ENCODE measurements at places on chromosomes 7 and 10.

GRCh38 chr10:79929409-79929904, 19.4 kb downstream of the SFTPD start:
- peak; percentile 86 for DNase-seq

GRCh38 chr7:47091141-47091540, 490.8 kb downstream of the TNS3 start:
- DNase-seq = no peak

- DNase-seq = peak; percentile 64
These were observed 1.0 kb upstream of the CBLL1 start for GRCh38 chr7:107742678-107743566.

DNA sequence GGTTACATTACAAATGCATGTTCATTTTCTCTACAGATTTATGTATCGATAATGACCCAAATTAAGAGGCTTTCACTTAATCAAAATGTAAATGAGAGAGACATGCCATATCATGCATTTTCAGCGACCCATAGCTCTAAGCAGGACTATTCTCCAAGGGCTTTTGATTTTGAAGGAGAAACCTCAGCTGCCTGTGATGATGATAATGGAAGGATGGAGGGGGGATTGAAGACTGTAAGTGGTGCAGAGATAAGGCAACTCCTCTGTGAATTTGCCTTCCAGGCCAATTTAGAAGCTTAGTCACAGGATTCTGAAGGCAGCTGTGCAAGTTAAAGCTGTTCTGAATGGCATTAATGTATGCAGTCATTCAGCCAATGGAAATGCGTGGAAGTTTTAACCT, 8.3 kb downstream of the VSTM2A start:
- no peak for DNase-seq

GRCh38 chr10:95451150-95451549, 110.0 kb downstream of the SORBS1 start:
- no peak for DNase-seq

DNA sequence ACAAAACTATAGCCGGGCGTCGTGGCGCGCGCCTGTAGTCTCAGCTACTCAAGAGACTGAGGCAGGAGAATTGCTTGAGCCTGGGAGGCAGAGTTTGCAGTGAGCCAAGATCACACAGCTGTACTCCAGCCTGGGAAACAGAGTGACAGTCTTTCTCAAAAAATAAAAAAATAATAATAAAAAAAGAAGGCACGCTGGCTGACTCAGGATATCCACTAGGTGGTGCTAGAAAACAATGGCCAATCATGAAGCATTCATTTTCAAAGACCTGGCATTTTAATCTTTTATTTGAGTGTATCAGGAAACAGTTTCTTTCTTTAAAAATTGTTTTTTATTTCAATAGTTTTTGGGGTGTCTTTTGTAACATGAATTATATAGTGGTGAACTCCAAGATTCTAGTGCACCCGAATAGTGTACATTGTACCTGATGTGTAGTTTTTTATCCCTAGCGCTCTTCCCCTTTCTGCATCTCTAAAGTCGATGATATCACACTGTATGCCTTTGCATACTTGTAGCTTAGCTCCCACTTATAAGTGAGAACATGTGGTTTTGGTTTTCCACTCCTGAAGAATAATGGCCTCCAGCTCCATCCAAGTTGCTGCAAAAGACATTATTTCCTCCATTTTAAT, 88.6 kb downstream of the LYZL1 start:
- DNase-seq = no peak

DNA sequence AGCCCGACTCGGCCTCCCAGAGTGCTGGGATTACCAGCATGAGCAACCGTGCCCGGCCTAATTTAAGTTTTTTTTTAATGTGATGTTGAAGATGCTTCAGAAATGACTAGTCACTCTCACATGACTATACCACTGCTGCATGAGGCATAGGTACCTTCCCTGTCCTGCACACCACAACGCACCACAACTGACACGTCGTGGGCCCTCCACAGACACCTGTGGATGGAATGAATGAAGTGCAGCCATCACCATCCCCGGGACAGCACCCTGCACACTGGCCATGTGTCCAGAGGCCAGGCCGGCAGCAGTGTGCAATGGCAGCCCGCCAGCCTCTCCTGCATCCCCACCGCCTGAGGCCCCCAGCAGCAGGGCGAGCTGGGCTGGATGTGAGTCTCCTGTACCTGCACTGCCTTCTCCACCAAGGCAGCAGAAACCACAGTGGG, 55.1 kb downstream of the VOPP1 start:
- DNase-seq = peak; percentile 65

GRCh38 chr7:151308256-151308655, 33.4 kb upstream of the NUB1 start:
- no peak for DNase-seq

DNA sequence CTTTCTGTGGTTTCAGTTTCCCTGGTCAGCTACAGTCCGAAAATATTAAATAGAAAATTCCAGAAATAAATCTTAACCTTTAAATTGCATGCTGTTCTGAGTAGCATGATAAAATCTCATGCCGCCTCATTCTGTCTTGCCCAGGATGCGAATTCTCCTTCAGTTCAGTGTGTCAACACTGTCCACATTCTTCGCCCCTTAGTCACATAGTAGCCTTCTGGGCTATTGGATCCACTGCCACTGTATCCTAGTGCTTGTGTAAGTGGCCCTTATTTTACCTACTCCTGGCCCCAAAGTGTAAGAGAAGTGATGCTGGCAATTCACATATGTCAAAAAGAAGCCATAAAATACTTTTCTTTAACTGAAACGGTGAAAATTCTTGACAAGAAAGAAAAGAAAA, 129.6 kb downstream of the ZWINT start:
- DNase-seq = no peak

DNA sequence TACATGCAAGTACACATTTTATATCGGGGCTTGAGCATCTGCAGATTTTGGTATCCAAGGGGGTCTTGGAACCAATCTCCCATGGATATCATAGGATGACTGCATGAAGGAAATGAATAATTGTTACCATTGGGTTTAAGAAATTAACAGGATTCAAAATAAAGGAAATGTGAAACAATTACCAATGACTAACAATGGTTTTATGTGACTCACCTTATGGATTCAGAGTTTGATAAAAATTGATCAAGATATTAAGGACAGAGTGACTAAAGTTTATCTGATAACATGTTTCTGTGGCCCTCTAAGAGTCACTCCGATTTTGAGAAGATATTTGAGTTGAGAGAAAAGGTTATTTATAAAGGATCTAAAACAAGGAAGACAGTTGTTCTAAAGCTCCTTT, 93.0 kb upstream of the ODAD2 start:
- DNase-seq = no peak

DNA sequence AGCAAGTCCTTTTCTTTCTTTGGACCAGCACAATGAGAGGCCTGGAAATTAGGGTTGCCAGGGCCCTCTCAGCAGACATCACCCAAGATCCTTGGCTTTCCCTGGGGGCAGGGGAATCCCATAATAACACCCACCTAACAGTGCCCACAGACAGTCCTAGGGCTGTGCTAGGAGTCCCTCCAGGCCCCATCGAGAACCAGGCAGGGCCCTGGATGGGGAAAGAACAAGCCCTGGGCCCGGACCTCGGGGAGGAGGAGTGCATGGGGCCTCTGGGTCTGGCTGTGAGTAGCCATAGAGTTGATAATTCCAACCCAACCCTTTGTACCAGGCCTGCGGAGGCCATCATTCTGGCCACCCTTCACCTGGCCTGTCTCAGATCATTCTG, 201.2 kb upstream of the ZMIZ1 start:
- DNase-seq = no peak

DNA sequence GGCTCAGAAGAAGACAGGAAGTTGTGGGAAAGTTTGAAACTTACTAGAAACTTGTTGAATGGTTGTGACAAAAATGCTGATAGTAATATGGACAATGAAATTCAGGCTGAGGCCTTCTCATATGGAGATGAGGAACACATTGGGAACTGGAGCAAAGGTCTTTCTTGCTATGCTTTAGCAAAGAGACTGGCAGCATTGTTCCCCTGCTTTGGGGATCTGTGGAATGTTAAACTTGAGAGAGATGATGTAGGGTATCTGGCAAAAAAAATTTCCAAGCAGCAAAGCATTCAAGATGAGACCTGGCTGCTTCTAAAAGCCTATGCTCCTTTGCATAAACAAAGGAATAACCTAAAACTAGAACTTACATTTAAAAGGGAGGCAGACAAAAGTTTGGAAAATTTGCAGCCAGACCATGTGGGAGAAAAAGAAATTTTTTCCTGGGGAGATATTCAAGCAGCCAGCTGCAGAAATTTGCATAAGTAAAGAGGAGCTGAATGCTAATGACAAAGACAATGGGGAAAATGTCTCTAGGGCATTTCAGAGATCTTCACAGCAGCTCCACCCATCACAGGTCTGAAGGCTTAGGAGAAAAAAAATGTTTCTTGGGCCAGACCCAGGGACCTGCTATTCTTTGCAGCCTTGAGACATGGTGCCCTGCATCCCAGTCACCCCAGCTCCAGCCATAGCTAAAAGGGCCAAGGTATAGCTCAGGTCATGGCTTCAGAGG, 16.5 kb upstream of the KCND2 start:
- no peak for DNase-seq

GRCh38 chr10:15333909-15334649, 37.0 kb downstream of the FAM171A1 start:
- no peak for DNase-seq

GRCh38 chr7:133675510-133676218, 422.8 kb downstream of the EXOC4 start:
- no peak for DNase-seq

- no peak for DNase-seq
These were observed 10.7 kb downstream of the FGL2 start for GRCh38 chr7:77188731-77189437.

DNA sequence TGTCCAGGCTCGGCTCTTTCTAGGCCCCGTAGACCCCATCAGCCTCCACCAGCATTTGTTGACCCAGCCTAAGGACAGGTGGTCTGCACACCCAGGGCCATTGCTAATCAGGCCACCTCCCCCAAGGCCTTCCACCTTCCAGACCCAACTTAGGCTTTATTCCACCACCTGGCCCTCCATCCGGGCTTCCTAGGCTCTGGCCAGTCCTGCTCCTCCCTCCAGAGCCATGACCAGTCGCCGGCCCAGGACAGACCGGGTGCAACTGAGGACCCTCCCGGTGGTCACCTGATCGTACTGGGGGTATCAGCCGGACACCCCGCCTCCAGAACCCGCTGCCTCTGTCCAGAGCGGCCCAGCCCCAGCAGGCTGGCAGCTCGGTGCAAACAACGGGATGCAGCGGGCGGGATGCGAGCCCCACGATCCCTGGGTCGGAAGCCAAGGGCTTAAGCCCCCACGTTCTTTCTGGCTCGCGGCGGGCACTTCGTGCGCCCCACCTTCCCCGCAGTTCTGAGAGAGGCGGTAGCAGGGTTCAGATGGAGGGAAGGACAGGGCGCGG, 545 bp downstream of the NACAD start:
- DNase-seq = no peak

DNA sequence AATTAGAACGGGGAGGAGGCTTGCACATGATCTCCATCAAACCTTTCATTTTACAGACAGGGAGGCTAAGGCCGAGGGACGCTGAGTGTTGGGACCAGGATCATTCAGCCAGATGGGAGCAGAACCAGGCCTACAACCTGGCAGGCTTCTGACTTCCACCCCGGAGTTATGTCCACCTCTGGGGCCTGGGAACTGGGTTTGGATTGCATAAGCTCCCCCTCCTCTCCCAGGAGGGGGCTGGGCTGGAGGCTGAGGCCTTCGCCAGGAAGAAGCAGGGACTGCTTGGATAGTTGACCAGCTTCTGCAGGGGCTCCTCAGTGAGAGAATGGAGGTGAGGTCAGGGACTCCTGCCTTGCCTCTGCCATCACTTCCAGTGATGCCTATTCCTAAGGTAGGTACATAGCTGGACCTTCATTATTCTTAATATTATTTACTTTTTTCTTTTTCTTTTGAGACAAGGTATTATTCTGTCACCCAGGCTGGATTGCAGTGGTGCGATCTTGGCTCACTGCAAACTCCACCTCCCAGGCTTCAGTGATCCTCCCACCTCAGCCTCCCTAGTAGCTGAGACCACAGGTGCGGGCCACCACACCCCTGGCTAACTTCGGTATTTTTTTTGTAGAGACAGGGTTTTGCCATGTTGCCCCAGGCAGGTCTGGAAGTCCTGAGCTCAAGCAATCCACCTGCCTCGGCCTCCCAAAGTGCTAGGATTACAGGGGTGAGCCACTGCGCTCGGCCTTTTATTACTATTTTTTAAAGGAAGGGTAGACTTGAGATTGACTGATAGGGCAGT, 1.3 kb downstream of the SNX10 start:
- DNase-seq = peak; percentile 9

DNA sequence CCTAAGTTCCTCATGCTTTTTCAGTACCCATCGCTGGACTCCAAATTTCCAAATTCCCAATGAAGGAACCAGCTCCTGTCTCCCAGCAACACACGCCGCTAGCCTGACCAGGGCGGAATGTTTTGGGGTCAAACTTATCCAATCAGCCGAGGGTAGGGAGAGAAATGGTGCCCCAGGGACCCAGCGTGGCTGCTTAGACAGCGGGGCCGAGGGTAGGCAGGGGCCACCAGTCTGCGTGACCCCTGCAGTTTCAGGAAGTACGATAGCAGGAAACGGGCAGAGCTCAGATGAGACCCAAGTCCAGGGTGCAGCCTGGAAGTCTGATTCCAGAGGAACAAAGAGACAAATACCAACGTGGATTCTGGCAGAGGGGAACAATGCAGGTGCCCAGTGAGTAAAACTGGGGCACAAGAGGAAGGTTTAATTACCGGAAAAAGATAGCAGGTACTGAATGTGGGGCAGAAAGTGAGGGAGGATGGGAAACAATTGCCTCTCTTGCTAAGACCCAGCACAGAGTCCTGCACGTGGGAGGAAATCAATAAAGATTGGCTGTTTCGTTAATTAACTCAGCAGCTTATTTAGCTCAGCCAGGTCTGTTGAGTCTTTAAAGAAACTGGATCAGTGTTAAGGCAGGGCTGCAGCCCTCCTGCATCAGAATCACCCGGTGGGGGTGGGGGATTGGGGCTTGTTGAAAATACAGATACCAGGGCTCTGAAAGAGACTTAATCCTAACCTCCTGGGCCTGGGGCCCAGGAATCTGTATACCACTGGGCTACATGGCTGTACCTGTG, 50.4 kb upstream of the NFE2L3 start:
- no peak for DNase-seq

DNA sequence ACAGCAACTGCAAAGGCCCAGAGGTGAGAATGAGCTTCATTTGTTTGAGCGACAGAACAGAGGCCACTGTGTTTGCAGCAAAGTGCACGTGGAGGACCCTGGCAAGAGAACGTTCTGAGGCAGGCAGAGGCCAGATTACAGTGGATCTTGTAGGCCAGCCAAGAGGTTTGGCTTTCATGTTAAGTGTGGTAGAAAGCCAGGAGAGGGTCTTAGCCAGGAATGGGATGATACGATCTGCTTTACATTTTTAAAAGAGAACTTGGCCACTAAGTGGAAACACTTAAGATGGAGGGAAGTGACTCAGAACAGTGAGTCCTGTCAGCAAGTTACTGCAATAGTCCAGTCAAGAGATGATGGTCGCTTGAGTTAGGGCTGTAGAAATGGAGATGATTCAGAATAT, 4.6 kb downstream of the CCDC136 start:
- DNase-seq = no peak
